ENCODE measurements at places on chromosomes 5 and 9. TPM values are rescaled to one million over a fixed set of nuclear protein-coding genes. Genes with fewer than 3 reads are reported as not detected.
A peak's percentile ranks its signal among the peaks of the same experiment; 100 is the strongest.

Gene NAA35
- 10.4 TPM for total RNA-seq

Gene HMCN2
- total RNA-seq: 1.8 TPM

Gene PCDHGA8
- 0.14 TPM for total RNA-seq

Gene F2R
- 18.7 TPM for total RNA-seq

Gene NEK6
- 48.5 TPM for total RNA-seq

Gene AGXT2
- total RNA-seq: 49.4 TPM

Gene COL27A1
- total RNA-seq: 13.3 TPM

GRCh38 chr5:180096616-180097015, 25.1 kb upstream of the RNF130 start:
- no peak for DNase-seq

DNA sequence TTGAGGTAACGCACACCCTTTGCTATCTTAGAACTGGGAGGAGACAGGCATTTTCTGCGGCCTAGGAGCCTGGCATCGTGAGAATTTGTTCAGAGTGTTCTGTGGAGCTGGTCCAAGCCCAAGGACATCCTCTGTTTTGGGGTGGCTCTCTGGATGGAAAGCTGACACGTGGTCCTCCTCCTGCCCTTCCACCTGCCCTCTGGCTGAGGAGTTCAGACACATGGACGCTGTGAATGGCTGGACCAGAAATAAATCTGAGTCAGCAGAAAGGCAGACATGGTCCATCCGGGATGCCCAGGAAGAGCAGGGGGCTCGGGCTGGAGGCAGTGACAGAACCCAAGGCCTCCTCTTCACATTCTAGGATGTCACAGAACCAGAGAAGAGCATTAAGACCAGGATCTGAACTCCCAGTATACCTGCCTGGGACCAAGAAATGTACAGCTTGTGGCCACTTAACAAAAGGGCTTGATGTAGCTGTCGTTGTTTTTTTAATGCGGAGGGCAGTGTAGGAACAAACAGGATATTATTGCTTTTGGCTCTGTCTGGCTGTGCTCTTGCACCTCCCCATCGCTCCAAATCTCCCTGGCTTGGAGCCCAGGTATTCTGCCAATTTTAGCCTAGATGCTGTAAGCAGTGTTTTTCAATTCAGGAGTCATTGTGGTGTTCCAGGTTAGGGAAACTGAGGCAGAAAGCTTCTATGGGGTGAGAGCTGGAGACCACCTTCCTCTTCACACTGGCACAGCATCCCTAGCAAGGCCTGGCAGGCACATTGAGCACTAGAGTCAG, 2.4 kb downstream of the CKMT2 start:
- no peak for DNase-seq

GRCh38 chr5:177366528-177367322, 9.0 kb downstream of the RGS14 start:
- peak; percentile 79 for DNase-seq

DNA sequence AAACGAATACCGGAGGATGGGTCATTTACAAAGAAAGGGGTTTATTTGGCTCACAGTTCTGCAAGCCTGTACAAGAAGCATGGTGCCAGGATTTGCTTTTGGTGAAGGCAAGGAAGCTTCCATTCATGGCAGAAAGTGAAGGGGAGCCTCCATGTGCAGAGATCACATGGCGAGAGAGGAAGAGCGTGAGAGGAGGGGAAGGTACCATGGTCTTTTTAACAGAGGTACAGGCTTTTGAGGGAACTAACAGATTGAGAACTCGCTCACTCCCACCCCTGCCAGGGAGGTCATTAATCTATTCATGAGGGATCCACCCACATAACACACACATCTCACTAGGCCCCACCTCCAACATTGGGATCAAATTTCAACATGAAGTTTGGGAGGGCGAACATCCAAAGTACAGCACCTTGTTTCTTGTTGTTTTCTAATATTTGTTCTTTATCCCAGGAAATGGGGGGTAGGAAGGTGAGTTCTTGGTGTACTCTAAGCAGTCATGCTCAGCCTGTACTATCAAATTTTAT, 18.5 kb downstream of the TMC1 start:
- DNase-seq: no peak

DNA sequence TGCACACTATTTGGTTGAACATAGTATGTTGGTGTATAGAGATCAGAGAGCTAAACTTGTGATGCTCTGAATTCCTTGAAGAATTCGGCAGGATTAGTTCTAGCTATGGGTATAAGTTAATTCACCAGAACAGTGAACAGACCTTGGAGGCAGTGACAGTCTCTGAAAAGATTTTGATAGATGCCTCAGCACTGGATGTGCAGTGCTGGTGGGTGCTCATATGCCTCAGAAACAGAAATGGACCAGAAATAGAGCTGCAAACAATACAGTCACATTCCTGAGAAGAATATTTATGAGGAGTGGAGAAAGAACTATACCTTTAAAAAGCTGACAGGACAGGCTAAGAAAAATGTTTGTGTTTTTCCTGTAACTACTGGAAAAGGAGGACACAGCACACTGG, 747.7 kb downstream of the KCTD16 start:
- no peak for DNase-seq

GRCh38 chr9:136300016-136300545, 3.8 kb downstream of the CCDC187 start:
- DNase-seq: no peak

- DNase-seq: peak; percentile 53
Observed at GRCh38 chr9:127608104-127608966, 3.7 kb upstream of the STXBP1 start.

All from liver (tissue), 10 donors.